ENCODE measurements at places on chromosomes 5 and 9.

DNA sequence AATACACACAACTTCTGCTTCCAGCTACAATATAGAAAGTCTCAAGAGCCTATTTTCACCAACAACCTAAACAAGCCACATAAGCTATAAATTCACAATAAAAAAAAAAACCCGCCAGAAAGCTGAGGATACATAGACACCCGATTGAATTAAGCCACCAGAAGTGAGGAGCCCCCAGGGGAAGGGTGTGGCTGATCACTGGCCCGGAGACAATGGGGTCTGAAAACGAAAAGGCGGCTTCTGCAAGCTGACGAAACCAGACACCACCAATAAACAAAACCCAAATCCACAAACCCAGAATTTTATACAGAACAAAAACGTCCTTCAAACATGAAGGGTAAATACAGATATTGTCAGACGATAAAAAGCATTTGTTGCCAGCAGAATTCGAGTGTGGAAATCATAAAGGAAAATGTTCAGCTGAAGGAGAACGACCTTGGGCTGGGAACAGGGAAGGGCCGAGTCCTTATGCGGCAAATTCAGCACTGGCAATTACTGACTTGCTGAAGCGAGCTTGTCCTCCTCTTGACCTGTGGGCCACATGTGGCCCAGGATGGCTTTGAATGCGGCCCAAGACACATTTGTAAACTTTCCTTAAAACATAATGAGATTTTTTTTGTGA is 39.6 kb upstream of the CEP72 start:
- no peak for DNase-seq

DNA sequence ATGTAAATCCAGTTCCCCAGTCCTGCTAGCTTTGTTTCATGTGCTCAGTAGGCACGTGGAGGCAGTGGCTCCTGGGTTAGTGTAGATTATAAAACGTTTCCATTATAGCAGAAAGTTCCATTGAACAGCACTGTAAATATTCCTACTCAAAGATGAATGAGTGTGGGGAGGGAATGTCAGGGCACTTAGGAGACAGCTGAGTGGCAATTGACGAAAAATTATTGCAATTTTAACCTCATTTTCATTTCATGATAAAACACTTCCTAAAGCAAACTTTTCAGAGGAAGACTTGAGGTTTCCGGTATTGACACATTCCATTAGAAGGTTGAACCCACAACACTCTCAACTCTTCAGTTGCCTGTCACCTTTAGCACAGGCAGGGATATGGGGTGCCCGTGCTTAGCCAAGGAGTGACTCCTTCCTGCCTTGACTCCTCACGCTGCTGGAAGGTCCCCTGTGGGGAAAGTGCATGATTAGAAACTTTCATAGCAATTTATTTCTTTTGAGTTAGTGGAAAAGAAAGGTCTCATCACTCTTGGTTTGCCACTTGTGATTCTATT is 41.2 kb downstream of the SLC46A2 start:
- DNase-seq: no peak

DNA sequence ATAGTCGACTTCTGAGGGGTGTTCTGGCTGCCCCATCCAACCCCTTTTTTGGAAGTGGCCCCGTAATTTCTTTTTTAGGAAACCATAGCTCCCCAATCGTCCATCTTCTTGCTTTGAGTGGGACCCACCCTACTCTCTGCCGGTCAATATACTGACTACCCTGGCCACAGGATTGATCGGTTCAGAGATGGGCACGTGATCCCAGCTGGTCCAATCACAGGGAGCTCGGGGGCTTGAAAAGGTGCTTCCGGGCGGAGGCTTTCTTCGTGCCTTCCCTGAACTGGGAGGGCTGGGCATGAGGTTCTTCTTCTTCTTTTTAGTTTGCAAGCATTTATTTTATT is 78.7 kb upstream of the SH3PXD2B start:
- no peak for DNase-seq

- peak; percentile 72 for DNase-seq
Observed at GRCh38 chr5:65769539-65769938, 47.5 kb downstream of the NLN start.

DNA sequence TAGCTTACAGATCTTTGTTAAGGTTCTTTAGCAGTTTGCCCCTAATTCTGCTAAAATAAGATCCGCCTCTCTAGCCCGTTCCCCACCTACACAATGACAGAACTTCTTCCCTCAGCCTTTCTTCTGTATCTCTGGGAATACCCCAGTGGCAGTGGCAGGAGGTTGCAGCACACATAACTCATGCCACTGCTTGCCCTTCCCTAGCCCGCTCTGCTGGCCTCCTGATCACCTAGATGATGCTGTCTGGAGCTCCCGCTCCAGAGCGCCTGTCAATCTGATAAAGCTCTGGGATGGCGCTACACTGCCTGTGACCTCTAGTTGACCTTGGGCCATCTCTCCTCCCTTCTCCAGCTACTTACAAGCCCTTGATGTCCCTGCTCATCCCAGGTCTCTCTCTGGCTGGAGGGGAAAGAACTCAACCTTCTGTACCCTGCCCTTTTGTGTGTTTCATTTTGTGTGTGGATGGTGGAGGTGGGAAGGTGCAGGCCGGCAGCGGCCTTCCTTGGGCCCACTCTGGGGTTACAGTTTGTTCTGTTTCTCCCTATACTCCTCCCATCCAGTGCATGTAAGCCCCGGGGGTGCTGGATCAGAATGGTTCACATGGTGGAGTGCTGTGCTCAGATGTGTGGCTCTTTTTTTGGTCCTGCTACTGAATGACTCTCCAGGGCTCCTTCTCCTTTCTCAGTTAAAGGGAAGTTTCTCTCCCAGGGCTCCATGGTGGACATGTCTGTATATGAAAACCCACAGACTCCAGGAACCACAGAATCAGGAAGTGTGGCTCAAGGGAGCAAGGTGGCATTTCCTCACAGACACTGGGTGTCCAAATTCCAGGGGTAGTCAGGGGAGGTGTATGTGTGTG is 29.1 kb downstream of the MTX3 start:
- no peak for DNase-seq

DNA sequence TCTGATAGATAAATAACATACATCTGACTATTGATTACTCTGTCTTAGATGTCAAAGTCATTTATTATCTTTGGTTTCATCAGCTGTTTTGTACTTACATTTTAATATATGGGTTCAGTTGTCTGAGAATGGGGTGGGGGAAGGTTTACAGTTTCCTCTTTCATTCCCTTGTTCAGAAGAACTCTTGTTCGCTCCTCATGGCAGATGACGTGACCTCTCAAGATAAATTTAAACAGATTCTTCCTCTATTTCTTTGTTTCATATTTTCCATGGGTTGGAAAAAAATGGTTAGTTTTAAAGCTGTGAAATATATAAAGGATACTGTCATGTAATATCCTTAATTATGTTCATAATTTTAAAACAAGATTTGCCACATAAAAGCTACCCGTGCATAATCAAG is 61.4 kb downstream of the TSSK1B start:
- no peak for DNase-seq

DNA sequence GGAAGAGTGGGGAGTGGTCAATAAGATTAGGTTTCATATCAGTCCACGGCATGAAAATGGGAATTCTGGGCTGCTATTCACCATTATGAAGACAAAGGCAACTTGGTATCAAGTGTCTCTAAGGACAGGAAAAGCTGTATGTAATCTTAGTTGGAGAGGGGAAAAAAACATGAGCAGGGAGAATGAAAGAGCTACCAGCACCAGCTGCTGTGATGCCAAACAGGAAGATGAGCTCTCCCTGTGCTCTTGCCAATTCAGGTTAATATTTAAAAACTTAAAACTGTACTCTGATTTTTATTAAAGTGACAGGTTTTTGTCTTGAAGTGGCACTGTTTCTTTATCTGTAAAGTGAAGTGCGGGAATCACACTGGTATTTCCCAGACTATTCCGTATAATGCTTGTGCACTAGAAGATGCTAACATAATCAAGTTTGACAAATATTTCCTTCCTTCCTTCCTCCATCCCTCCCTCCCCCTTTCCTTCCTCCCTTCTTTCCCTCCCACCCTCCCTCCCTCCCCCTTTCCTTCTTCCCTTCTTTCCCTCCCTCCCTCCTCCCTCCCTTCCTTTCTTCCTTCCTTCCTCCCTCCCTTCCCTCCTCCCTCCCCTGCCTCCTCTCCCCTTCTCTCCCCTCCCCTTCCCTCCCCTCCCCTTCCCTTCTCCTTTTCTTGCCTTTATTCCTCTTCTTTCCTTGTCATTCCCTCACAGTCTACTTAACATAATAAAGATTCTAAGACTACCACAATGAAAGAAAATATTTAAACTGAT is 1383.0 kb upstream of the C9orf72 start:
- DNase-seq: no peak

DNA sequence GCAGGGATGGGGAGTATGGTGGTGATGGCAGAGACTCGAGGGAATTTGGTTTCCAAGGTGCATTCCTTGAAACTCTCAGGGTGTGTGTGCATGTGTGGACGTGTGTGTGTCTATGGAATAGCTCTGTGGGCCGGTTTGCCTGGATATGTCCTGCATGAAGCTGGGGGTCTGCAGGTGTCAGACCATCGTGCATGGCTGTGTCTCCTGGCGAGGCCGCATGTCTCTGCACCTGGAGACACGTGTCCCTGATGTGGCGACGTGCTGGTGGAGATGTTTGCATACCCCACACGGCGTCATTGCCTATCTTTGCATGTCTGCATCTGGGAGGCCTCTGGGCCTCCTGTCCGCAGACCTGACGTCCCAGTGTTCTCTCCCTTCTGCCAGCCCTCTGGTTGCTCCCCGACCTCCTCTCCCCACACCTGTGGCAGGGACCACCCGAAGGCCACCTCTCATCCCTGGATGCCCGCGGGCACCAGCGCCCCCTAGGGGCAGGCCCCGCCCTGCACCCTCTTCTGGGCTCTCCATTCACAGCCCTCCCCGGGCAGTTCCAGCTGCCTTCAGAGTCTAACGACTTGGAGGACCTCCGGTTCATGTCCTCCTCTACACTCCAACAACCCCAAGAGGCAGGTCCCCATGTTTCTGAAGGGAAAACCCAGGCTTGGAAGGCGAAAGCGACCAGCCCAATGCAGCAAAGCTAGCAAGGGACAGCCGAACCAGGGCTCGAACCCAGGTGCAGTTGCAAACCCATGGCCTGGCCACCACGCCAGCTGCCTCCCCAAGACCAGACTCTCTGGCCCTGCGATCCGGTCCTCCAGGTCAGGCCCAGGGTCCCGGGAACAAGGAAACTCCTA is 88.6 kb downstream of the LMX1B start:
- peak; percentile 23 for DNase-seq

- DNase-seq: no peak
Observed at GRCh38 chr5:38241655-38242054, 16.7 kb upstream of the EGFLAM start.

GRCh38 chr9:128124873-128125579 is 2.5 kb downstream of the PTGES2 start:
- peak; percentile 32 for DNase-seq

- DNase-seq: peak; percentile 91
Observed at GRCh38 chr9:122394265-122395125, 23.7 kb downstream of the PTGS1 start.

DNA sequence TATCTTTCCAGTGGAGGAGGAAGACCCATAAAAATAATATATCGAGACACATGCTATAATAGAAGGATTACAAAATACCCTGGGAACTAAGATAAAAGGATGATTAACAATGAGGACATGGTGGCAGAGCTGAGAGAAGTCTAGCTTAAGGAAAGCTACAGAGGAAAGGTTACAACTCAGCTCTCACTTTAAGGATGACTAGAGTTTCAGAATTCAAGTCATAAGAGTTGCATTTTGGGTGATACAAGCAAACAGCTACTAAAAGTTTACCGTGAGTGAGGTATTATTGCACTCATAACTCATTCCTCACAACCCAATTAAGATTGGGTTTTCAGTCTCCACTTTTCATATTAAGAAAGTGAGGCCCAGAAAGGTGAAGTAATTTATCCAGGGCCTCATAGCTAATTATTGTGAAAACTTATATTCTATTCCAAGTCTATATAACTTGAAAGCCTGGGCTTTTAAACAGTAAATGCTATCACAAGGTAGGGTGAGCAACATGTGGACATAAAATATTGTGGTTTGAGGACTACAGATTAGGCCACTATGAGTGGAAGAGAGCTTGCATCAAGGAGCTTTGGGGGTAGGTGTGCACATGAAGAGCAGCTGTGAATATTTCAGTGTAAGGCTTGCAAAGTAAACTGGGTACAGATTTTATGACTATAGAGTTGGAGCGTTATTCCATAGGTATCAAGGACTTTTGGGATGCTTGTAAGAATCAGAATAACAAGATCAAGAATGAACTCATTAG is 28.0 kb downstream of the JAKMIP2 start:
- no peak for DNase-seq

DNA sequence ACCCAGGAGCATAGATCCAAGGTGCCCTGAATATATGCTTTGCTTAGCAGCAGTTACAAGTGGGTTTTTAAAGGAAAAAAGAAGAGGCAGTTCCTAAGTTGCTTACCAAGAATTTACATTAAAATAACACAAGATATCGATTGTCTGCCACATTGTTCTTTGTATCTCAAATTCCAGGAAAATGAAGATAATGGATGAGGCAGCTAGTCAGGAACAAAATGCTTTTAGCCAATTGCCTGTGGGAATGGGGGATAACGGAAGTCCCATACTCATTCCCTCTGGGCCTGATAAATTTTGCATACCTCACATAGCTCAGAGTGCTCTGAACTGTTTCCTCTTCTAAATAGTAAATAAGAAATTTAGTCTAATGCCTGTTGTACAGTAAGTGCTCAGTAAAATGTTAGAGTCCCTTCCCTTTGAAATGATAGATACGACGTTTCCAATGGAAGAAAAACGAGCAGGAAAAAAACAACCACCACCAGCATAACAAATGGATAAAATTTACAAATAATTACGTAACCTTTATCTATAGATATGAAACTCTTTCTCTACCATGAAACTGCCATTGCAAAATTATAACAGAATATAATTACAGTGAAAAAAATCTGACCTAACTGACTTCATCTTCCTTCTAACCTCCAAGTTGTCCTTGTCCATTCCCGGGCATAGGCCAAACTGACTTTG is 35.5 kb upstream of the TENT2 start:
- DNase-seq: no peak

DNA sequence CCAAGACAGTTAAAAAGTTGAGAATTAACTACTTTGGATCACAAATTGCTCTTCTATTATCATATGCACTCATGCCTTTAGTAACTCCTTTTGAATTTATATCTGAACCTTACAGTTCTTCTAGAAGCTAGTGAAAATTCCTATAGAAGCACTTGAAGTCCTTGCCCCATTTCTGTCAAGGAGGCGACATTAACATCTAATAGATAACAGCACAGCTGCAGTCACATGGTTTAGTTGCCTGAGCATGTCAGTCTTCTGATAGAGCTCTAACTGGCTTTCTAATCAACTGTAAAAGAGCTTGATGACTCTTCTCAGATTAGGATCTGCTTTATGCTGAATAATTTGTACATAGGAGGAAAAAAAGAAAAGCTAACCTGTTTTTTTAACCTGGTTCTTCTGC is 9.0 kb downstream of the RFESD start:
- no peak for DNase-seq

DNA sequence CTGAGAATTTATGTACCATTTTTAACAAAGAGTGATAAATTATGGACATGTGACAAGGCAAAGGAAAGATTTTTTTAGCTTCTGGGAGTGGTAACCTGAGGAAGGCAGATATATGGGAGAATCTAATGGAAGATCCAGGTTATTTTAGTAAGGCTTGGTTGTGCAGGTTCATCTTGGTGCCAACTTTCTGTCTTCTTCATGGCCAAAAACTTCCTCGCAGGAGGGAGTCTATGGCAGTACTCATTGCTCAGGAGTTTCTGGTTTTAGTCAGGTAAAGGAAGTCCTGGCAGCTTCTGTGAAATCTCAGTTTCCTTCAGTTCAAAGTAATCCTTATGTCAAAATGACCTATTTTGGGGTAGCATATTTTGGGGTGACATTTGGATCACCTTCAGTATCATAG is 248.3 kb upstream of the KCNN2 start:
- DNase-seq: no peak
